Stimulated activated CD8-positive, alpha-beta memory T cell treated with anti-CD3 and anti-CD28 coated beads, Interleukin-4, amount 100 ng/mL, for 4 hours (primary cell): ENCODE measurements at places on chromosomes 3 and 15.

DNA sequence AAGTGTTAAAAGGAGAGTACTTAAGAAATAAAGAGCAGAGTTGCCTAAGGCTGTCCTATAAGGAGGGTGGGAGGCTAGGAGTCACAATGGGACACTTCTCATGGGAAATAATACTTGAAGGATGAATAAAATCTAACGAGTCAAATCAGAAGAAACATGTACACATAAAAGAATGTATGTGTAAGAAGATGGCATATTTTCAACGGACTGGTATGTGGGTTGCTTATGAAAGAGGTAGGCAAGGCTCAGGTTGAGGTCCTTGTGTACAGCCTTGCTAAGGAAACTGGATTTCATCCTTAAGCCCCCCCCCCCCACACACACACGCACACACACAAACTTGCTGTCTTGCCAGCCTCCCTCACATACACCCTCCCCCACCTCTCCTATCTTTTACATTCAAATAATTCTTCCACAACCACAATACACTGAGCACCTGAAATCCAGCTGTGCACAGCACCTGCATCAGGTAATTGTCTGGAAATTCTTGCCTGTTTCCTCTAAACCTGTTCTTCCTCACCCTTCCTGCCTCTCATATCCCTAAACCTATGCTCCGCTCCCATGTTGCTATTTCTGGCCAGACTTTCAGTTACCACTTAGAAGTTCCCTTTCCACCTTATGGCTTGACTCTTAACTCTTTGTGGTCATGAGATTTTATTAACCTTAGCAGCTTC, 79.2 kb downstream of the FMN1 start:
- no peak for DNase-seq

DNA sequence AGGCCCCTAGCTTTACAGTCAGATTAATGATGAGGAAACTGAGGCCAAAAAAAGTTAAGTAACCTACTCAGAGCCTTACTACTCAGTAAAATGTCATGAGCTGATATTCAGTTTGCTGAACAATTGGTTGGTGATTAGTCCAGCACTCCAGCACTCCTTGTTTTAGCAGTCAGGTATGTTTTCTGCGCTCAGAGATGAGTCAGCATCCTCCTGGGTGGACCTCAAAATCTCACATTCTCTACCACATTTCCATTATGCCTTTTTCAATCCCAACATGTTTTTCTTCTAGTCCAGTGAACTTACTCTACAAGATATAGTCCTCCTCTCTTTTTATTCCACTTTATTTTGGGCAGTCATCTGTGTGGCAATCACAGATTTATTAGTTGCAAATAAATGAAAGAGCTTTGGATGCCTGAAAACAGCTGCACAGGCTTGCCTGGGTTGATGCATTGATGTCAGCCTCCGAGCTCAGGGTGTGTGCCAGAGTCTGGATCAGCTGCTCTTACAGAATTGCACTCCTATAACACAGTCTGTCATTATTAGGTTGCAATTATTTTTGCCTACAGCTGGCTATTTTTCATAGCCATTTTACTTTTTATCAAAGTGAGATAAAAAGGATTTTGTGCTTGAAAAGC, 133.2 kb downstream of the ARPP21 start:
- no peak for DNase-seq

- no peak for DNase-seq
Measured at GRCh38 chr3:47578691-47579632, at the start of gene CSPG5. TSS of gene CSPG5 (minus strand) at chr3:47578865. CDS start at chr3:47578693, 172 bp downstream.

DNA sequence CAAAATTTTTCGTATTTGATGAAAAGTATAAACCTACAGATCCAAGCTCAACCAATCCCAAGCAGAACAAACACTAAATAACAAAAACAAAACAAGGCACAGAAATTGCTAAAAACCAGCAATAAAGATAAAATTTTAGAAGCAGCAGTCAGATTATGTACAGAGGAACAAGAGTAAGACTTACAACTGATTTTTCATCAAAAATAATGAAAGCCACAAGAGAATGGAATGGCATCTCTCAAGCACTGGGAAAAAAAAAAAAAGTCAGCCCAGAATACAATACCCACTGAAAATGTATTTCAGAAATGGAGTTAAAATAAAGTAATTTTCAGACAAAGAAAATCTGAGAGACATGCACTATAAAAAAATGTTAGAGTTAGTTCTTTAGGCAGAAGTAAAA, 27.0 kb downstream of the GPR156 start:
- no peak for DNase-seq

- DNase-seq: no peak
Measured at GRCh38 chr3:81839504-81840094, 78.2 kb upstream of the GBE1 start.
